ENCODE measurements at places on chromosomes 16 and 17. TPM values are rescaled to one million over a fixed set of nuclear protein-coding genes. Genes with fewer than 3 reads are reported as not detected.

DNA sequence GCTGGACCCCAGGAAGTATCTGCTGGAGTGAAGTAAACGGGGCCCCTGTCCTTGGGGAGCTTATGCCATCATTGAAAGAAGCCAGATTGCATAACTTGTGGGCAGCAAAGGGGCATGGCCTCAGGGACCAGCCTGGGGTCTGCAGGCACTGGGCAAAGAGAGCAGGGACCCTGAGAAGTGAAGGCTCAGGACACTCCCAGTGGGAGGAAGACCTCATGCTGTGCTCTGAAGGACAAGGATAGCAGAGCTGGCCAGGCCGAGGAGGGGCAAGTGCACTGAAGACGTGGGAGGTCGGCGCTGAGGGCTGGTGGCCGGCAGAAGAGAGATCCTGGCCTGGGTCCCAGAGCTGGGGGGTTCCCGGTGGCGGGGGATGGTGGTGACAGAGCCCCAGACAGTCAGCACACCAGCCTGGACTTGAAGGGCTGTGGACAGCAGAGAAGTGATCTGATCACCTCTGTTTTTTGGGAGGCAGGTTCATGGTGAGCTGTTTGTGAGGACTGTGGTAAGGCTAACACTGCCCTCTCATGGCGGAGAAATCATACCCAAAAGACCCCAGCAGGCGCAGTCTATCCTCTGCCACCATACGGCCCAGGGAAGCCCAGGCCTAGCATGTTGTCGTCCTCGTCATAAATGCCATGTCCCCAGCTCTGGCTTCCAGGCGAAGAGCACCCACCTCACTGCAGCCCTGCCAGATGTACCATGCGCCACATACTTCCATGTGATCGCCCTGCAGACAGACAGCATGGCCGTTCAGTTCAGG, 7.1 kb upstream of the CNP start:
- DNase-seq = peak; percentile 62

- DNase-seq = no peak
Observed at GRCh38 chr17:75498726-75499213, 16.6 kb downstream of the CASKIN2 start.

DNA sequence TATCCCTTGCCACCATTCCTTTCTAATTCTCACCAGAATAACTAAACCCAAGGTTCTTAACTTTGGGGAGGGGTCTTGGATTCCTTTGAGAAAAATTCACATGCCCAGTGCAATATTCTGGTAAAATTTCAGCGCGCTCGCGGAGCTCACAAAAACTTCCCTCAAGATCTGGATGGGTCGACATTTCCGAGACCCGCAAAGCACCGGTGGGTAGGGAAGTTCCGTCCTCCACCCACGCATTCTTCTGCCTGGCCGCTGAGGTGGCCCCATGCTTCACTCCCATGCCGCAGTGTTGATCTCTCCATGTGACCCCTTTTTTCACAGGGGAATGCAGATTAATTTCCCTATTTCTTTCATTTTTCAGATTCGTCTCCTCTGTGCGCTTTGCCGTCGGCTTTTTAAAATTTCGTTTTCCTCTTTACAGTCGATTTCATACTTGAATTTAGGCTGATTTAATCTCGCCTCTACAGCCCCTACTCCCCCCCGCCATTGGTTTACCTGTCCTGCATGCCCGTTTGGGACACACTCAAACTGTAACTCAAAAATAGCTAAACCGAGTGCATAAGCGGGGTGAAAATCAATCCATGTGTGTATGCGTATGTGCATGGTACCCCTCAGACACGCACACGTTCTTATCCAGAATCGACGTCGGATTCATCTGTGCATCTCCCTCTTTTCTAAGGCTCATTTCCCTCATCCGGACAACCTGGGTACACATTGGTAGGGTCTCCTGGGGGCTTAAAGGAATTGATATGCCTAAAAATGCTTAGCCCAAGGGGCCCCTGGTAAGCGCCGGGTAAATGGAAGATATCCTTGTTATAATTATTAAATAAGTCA, 1.4 kb upstream of the SP6 start:
- no peak for DNase-seq

GRCh38 chr17:4324463-4324862, 42.0 kb downstream of the UBE2G1 start:
- DNase-seq = no peak

GRCh38 chr17:17845046-17845775, 8.4 kb upstream of the SREBF1 start:
- no peak for DNase-seq

The CIBAR2 gene
- not detected for total RNA-seq

The SPATA22 gene
- total RNA-seq = not detected

Measured in left lobe of liver (tissue), 2 donors.